Activated T-helper 17 cell treated with anti-CD3 and anti-CD28 coated beads, Interleukin-2, amount 50 U/mL, for 72 hours (primary cell): ENCODE measurements at places on chromosomes 11 and 22.

GRCh38 chr22:47201186-47201995 lies 438.9 kb downstream of the TBC1D22A start:
- H3K4me1 ChIP-seq = peaks cover 5% of the 10 kb centered on the region
- H3K27ac ChIP-seq = no peak overlapping the region
- no peaks in the 10 kb centered on the region for H3K36me3 ChIP-seq
- peaks cover 4% of the 10 kb centered on the region for H3K27me3 ChIP-seq
- no peak for ATAC-seq
- H3K4me3 ChIP-seq = no peak overlapping the region

DNA sequence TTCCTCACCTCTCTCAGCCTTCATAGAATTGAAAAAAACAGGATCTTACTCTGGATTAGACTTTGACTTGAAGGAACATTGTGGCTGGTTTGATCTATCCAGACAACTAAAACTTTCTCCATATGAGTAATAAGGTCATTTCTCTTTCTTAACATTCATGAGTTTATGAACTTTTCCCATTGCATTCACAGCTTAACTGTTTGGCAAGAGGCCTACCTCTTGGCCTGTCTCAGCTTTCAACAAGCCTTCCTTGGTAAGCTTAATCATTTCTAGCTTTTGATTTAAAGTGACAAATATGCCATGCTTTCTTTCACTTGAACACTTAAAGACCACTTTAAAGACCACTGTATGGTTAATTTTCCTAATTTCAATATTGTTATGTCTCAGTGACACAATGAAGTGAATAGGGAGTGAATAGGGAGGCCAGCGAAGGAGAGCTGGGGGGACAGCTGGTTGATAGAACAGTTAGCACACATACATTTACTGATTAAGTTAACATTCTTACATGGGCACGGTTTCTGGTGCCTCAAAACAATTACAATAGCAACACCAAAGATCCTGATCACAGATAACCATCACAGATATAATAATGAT lies 17.0 kb downstream of the IMMP1L start:
- ATAC-seq = peak; percentile 35
- peaks cover 21% of the 10 kb centered on the region for H3K4me1 ChIP-seq

GRCh38 chr11:86287468-86287796 lies 14.6 kb upstream of the HIKESHI start:
- no peaks in the 10 kb centered on the region for H3K27me3 ChIP-seq
- peak; percentile 68 for ATAC-seq
- H3K4me1 ChIP-seq = peaks cover 50% of the 10 kb centered on the region
- peak overlapping the region; percentile 79 for H3K27ac ChIP-seq

- no peak overlapping the region for H3K4me3 ChIP-seq
- no peak overlapping the region for H3K27ac ChIP-seq
- H3K27me3 ChIP-seq = no peaks in the 10 kb centered on the region
- no peaks in the 10 kb centered on the region for H3K36me3 ChIP-seq
- no peak for ATAC-seq
Measured at GRCh38 chr22:50320116-50320515, 6.7 kb downstream of the DENND6B start.

DNA sequence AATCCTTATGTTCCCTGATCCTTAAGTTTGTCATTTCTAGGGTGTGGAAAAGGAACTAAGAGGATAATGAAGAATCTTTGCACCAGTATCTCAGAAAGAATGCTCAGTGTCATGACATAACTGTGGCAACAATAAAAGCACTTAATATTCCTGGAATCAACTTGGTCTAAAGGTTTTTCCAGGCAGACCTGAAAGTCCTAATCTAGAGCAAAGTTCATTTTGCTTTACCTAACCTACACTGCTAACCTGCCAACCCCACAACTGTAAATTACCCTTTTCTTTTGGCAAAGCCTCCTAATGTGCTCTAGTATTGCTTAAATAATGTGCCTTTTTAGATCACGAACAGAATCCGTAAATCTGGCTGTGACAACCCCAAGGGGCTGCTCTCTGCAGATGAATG lies 82.5 kb downstream of the AMBRA1 start:
- peaks cover 14% of the 10 kb centered on the region for H3K4me1 ChIP-seq
- peaks cover 50% of the 10 kb centered on the region for H3K36me3 ChIP-seq

DNA sequence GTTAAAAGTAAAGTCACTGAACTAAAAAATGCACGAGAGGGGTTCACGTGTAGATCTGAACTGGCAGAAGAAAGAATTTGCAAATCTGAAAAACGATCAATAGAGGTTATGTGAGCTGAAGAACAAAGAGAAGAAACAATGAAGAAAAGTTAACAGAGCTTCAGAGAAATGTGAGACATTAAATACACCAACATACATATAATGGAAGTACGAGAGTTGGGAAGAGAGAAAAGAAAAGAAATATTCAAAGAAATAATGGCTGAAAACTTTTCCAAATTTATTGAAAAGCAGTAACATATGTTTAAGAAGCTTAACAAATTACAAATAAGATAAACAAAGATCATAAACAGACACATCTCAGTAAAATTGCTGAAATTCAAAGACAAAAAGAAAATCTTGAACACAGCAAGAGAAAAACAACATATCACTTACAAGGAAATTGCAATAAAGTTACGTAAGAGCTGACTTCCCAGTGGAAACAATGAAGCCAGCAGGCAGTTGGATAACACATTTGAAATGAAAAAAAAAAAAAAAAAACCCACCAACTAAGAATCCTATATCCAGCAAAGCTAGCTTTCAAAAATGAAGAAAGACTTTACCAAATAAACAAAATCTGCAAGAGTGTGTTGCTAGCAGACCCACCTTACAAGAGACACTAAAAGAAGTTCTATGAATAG lies 56.8 kb downstream of the EMSY start:
- no peak for ATAC-seq
- H3K27me3 ChIP-seq = no peaks in the 10 kb centered on the region
- no peak overlapping the region for H3K27ac ChIP-seq
- no peaks in the 10 kb centered on the region for H3K4me1 ChIP-seq

DNA sequence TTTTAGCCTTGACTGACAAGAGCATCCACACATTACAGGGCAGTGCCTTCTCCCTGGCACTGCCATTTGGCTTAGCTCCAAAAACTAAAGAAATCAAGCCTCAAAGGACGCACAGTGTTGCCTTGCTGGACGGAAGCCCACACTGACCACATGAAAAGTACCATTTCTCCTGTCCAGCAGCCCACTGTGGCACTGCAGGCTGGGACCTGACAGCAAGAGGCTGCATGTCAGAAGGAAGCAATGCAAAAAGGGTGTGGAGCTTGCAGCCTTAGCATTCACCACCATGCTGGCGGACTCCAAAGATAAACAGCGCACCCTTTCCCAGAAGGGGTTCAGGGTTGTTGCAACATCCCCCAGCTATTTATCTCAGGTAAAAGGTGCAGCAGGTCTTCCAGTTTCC lies 109.3 kb upstream of the BMAL1 start:
- H3K27me3 ChIP-seq = peaks cover 25% of the 10 kb centered on the region
- no peaks in the 10 kb centered on the region for H3K36me3 ChIP-seq
- H3K4me3 ChIP-seq = no peak overlapping the region
- no peak for ATAC-seq

GRCh38 chr11:8581300-8581699 lies 12.7 kb downstream of the STK33 start:
- no peaks in the 10 kb centered on the region for H3K4me1 ChIP-seq
- no peak overlapping the region for H3K4me3 ChIP-seq
- ATAC-seq = no peak
- H3K27me3 ChIP-seq = peaks cover 20% of the 10 kb centered on the region
- no peaks in the 10 kb centered on the region for H3K36me3 ChIP-seq
